ENCODE measurements at places on chromosomes 3 and 15.

- no peak for DNase-seq
Measured at GRCh38 chr15:32887090-32887489, 169.3 kb downstream of the GREM1 start.

GRCh38 chr3:190989218-190989617 is 126.7 kb upstream of the GMNC start:
- no peak for DNase-seq

DNA sequence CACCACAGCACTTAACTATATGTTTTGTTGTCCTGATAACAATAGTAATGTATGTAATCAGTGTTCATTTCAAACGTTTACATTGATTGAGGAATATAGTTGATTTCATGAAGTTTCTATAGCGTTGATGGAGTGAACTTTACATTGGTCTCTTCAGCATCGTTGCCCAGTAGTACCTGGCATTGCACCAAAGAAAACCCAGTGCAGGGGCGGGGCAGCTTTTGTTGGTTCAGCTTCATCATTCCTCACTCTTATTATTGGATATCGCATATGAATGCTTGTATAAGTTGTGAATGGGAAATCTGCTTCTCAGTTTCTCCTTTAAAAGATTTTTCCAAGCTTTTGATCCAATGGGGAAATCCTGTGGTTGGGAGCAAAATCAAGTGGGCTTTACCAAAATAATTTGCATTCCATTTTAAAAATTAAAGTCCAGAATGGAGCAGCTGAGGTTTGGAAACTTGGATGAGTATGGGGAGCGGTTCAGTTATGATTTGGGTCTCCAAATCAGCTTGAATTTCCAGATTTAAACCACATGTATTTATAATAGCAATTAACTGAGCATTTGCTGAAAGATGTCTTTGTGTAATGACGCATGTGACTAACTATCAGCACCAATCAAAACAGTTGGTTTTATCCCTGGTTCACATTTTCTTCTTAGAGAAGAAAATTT is 213.7 kb downstream of the ALCAM start:
- no peak for DNase-seq

- DNase-seq: no peak
Measured at GRCh38 chr3:126208606-126209256, 28.3 kb upstream of the ALDH1L1 start.

GRCh38 chr3:185534511-185534910 is 17.9 kb downstream of the LIPH start:
- no peak for DNase-seq

DNA sequence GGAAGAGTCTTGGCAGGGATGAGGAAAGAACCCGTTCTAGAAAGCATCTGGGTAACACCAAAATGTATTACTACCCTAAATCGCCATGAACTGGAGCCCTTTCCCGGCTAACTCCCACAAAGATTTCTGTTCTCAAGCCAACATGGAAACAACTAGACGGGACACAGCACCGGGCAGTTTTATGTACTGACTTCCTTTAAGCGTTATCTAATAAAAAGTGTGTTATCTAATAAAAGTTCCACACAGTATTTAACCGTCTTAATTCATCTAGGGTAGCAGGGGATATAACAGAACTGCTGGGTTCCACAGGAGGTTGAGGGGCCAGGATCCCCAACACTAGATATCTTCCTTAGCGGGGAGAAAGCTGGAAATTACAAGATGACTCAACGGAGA is 347 bp upstream of the C3orf62 start:
- no peak for DNase-seq

DNA sequence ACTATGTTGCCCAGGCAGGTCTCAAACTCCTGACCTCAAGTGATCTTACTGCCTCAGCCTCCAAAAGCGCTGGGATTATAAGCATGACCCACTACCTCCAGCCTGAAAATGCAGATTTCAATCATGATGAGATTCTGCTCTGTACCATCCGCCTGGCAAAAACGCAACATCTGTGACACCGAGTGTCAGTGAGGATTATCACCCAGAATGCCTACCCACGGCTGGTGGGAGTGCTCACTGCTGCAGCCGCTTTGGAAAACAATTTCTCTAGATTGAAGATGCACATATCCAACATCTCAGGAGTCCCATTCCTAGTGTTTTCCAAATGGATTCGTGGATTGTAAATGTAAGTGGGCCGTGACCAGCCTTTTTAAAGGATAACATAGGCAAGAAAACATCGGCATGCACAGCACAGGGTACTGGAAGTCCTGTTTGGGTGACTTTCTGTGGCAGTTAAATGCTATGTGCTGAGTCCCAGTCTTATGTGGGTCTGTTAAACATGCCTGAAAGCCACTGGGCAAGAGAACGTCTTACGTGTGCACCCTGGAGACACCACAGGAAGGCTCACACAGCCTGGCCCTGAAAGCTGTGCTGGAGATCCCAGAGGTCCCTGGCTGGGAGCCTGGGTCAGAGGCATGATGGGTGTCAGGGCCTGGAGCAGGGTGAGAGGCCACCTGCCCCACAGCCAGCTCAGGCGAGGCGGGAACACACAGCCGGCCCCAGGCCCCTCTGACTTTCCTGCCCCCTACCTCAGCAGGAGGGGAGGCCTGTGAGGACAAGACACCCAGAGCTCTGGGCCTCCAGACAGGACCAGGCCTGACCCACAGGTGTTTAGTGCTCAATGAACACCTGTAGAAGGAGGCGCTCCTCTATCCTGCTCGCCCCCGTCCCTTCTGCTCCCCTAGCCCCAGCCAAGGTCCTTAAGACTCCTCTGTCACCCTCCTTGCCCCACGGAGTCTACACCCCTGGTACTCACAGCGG is 918 bp downstream of the PRSS50 start:
- DNase-seq: no peak

GRCh38 chr15:26572602-26573350 is 200.1 kb downstream of the GABRB3 start:
- DNase-seq: no peak

DNA sequence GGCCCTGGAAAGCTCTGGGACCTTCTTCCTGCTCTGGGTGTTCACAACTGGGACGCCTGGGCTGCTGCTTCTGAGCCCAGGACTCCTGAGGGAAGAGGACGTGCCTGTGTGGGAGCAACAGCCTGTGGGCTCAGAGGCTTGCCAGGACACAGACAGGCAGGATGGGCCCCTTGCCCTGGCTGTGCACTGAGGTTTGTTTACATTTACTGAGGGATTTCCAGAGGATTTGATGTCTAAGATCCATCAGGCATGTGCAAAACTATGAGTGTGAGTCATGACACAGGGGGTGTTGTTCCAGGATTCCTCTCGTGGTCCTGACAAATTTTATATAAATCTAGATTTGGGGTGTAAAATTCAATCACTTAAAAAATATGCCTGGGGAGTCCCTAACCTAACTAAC is 10.6 kb downstream of the CCR9 start:
- no peak for DNase-seq

- DNase-seq: no peak
Measured at GRCh38 chr15:77415450-77416147, 4.3 kb downstream of the PEAK1 start.
